NCI-H1048 (cell line): ENCODE measurements at places on chromosomes 6 and 20.
A peak's percentile ranks its signal among the peaks of the same experiment; 100 is the strongest.

- DNase-seq, result no peak
These were observed 100.8 kb upstream of the CITED2 start for GRCh38 chr6:139475241-139475640.

GRCh38 chr20:15045246-15045645, 707.8 kb upstream of the FLRT3 start:
- DNase-seq, result no peak

GRCh38 chr6:132888701-132889100, 74.3 kb downstream of the RPS12 start:
- DNase-seq, result no peak

DNA sequence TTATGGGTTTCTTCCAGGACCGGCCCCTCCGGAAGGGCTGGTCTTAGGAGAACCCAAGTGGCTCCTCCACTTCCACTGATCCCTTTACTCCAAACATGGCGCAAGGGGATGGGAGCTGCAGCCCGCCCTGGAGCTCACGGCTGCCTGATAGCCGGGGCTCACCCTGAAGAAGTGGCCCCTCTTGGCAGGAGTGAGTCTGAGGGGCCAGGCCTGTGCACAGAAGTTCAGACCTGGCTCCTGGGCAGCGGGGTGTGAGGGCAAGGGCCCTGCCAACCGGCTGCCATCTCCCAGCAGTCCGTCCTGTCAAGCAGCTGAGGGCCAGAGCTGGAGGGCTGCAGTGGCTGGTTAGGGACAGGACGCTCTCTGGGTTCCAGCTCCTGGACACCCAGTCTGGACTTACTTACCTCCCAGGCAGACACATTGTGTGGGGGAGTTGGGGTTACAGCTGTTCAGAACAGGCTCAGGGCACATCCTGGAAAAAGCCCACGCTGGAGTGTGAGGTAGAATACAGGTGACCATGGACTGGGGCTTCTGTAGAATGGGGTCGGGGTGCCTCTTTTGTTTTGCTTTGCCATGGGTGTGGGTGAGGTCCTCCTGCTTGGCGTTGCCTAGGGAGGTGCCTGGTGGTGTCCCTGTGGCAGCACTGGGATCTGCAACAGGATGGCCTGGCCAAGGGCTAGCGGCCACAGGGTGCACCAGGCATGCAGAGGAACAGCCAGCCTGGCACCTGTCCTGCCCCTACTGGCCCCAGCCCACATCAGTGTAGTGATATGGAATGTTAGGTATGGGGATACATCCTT, 88.4 kb downstream of the ASXL1 start:
- no peak for DNase-seq

- no peak for DNase-seq
These were observed 31.9 kb downstream of the FOXO3 start for GRCh38 chr6:108592371-108593337.

DNA sequence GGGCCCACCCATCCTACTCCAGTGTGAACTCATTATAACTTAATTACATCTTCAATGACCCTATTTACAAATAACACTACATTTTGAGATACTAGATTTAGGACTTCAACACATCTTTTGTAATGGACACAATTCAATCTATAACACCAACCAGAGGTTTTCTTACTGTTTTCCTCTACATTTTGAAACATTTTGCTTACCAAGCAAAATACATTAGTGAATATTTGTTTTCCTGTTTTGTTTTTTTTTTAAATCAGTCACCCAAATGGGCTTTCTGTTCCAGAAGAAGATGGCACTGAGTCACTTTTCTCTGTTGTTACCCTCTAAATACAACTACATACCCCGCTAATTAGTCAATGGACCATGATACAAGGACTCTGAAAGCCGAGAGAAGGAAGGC, 104.7 kb upstream of the PRND start:
- DNase-seq, result no peak

DNA sequence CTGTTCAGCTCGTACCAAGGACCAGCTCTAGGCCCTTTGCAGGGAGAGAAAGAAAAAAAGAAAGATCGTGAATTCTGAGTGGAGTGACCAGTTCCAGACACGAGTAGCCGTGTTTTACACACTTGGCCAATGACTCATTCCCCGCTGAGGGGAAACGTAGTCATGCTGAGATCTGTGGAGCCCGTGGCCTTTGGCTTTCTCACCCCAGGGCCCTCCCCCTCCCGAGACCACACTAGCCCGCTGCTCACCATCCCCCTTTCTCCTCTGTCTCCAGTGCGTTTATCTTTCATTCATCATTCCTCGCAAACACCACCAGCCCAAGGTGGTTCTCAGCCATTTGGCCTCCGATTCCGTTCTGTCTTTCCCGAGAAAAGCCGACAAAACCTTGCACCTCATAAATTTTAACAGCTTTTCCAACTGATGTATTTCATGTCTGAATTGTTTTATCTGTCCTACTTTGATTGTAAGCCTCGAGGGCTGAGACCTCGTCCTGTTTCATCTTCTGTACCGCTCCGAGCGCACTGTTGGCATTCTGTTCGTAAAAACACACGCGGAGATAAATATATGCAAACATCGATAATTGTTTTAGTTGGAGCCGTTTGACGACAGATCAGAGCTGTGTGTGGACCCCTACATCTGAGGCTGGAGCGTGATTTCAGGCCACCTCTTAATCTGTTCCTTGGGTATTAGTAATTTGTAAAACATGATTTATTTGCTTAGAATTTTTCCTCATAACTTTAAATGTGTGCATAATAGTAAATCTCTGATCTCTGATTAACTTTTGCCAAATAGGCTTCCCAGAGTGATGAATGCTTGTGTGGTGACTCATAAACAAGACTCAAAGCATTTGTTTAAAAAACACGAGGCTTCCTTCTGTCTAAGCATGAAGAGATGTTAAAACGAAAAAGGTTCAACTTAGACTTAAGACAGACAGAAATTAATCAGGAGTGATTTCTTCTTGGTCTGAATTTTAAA, 336.6 kb downstream of the CDH4 start:
- DNase-seq, result no peak

- DNase-seq, result no peak
These were observed 379.7 kb downstream of the BMP2 start for GRCh38 chr20:7147220-7147601.

- no peak for DNase-seq
These were observed 43.1 kb upstream of the ZNF337 start for GRCh38 chr20:25739615-25740320.

GRCh38 chr6:2839195-2839981, 2.3 kb downstream of the SERPINB1 start:
- DNase-seq, result no peak

- no peak for DNase-seq
These were observed 26.6 kb downstream of the PYGB start for GRCh38 chr20:25274481-25274880.

DNA sequence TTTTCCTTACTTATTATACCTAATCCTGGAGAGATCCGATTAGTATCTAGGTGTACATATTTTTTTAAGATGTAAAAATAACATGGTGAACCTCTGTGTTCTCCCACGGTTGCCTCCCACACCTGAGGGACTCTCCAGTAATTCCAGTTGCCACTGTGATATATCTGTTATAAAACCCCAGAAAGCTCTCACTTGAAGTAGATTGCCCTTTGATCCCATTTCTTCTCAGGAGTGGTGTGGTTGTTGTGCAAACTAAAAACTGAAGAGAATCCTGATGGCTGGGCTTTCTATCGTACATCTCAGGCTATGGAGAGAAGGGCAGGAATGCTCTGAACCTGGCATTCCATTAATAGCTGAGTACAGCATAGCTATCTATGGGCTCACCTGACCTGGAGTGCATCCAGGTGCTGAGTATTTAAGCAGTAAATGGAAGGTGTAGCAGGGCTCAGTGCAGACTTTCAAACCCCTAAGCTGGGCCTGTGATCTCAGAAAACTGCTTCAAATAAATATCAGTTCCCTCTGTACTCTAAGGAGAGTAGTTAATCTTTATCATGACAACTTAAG, 41.0 kb downstream of the VGLL2 start:
- DNase-seq, result no peak

- no peak for DNase-seq
These were observed 274.1 kb downstream of the TFAP2A start for GRCh38 chr6:10140824-10141223.

GRCh38 chr6:42049948-42050296, 402 bp upstream of the TAF8 start:
- no peak for DNase-seq

DNA sequence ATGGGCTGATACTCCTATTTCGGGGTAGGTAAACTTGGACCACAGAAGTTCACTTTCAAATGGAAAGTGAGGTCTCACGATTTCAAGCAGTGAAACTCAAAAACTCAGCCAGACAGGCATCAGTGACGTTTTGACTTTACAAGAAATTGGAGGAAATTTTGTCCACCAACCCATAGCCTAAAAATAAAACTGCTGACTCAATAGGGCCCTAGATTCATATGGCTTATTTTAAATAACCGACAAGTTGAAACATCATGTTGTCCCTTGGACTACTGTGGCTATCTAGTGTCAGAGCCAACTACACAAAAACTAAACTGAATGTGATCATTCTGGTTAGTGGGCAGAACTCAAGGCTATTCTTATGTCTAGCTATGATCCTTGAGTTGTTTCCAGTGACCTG, 486.3 kb downstream of the GRIK2 start:
- DNase-seq, result no peak

DNA sequence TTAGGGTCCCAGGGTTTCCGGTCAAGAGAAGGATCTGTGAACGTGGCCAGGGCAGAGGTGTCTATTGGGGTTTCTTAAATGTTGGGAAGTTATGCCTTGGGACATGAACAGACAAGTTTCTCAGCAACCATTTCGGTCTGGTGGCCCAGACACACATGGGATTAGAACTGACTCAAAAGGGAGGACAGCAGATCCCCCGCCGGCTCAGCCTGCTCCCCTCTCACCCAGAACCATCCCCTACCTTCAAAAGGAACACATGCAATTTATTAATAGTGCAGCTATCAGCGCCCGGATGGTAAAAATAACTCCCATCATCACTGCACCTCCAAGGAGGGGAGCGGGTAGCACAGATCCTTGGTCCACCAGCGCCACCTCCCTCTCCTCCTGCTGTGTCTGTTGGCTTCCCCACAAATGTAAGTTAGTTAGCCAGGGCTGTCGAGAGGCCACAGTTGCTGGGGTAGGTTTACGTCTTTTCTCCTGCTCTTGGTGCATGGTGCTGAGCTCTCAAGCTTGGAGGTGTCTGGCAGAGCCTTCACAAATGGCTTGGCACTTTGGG, 77.1 kb downstream of the TRAM2 start:
- DNase-seq, result no peak

- peak; percentile 22 for DNase-seq
These were observed at the start of gene SCRT2 for GRCh38 chr20:675453-676314. Gene SCRT2, minus strand, starts transcription at chr20:675802. Its CDS starts 201 bp downstream, at chr20:675601.

DNA sequence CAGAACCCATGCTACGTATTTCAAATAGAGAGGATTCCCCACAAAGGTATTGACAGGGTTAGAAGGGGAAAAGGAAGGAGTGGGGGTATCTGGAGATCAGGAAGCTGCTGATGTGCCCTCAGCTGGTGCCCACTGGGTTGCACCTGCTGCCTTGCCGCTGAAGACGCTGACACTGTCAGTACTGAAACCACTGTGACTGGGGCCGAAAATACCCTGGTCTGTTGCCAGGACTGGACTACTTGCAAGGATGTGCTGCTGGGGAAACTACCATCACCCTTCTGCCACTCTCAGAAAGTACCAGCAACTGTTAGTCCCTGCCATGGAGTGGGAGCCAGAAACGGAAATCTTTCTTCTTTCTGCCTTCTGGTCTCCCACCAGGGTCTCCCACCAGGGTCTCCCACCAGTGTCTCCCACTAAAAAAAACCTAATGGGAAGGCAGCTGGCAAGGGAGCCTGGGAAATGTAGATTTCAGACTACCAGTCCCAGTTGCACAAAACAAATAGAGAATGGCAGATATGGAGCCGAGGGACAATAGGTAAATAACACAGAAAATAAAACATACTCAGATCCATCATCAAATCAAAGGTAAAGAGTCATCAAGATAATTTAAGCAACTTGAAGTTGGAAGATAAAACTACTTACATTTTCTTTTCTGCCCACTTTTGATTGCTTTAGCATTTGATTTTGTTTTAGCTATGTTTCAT, 204.8 kb downstream of the TPBG start:
- DNase-seq, result no peak

DNA sequence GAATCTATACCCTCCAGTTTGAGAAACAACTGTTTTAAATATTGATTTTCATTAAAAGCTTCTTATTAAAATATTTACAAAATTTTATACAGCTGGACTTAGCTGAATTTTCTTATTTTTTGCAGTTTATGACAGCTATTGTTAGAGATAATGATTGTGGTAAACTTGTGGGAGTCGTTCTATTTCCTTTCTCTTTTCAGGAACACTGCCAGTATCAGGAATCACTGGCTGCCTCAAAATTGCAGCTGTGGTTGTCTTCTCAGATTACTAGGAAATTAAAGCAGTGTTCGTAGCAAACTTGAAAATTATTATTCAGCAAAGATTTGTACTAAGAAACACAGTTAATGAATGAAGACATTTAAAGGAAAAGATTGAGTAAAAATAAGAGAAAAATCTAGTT, 311.0 kb downstream of the CENPW start:
- DNase-seq, result no peak

- no peak for DNase-seq
These were observed 46.7 kb downstream of the PRKN start for GRCh38 chr6:162680871-162681270.

- no peak for DNase-seq
These were observed 764 bp downstream of the ZNF292 start for GRCh38 chr6:87155842-87156815.

DNA sequence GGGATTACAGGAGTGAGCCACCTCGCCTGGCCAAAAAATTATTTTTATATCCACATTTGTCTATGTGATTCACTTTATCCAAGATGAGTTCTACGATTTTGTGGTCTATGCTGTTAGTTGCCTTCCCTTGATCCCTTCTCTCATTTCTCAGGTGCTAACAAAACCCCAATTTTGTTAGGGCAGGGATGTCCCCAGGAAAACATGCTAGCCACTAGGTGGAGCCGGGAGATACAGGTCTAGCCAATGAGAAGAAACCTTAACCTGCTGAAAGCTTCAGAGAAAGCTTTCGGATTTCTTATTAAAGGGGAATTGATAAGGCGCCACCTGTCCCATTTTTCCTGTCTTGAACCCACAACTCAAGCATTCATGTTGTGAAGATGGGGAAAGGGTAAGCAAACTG, 167.4 kb upstream of the OLIG3 start:
- no peak for DNase-seq

- DNase-seq, result no peak
These were observed 91.5 kb upstream of the RREB1 start for GRCh38 chr6:7016226-7016625.

DNA sequence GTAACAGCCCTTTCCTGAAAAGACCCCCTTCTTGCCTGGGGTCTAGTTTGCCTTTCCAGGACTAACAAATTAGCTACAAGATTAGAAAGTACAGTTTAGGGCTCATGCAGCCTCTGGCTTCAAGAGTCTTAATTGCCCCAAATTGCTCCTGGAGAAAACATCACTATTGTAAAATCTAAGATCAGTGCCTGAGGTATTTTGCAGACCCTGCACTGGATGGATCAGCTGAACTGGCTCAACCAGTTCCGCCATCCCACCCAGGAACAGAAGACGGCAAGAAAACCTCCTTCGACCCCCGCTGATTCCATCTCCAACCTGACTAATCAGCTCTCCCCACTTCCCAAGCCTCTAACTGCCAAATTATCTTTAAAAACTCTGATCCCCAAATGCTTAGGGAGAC, 236.5 kb upstream of the KCNG1 start:
- no peak for DNase-seq
